Stimulated activated CD4-positive, alpha-beta T cell treated with anti-CD3 and anti-CD28 coated beads, Interleukin-4, amount 100 ng/mL, for 24 hours (primary cell): ENCODE measurements at places on chromosomes 11 and 22.

- DNase-seq = no peak
Measured at GRCh38 chr11:61635787-61636186, 44.4 kb upstream of the DAGLA start.

DNA sequence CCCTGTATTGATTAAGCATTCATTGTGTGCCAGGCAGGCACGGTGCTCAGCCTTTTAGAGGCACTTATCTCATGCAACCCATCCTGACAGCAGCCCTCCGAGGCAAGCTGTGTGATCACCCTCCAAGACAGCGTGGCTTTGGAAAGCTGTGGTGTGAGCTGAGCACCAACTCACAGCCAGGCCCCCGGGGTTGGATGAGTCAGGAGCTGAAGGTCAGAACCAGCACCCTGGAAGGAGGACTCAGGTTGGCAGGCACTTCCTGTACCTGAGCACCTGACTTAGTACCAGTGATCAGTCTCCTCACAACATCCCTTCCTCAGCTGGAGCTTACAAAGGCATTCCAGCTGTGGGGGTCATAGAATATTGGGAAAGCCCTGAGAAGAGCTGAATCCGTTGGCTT lies 9.0 kb downstream of the PATZ1 start:
- DNase-seq = peak; percentile 21

GRCh38 chr11:47609675-47610074 lies 15.5 kb upstream of the C1QTNF4 start:
- no peak for DNase-seq

GRCh38 chr11:128660947-128661346 lies 32.9 kb upstream of the FLI1 start:
- no peak for DNase-seq

GRCh38 chr11:73991471-73992006 lies 8.9 kb upstream of the UCP2 start:
- no peak for DNase-seq

GRCh38 chr11:73614591-73614990 lies 16.7 kb upstream of the FAM168A start:
- no peak for DNase-seq

- no peak for DNase-seq
Measured at GRCh38 chr11:122213171-122213570, 97.2 kb upstream of the BLID start.

DNA sequence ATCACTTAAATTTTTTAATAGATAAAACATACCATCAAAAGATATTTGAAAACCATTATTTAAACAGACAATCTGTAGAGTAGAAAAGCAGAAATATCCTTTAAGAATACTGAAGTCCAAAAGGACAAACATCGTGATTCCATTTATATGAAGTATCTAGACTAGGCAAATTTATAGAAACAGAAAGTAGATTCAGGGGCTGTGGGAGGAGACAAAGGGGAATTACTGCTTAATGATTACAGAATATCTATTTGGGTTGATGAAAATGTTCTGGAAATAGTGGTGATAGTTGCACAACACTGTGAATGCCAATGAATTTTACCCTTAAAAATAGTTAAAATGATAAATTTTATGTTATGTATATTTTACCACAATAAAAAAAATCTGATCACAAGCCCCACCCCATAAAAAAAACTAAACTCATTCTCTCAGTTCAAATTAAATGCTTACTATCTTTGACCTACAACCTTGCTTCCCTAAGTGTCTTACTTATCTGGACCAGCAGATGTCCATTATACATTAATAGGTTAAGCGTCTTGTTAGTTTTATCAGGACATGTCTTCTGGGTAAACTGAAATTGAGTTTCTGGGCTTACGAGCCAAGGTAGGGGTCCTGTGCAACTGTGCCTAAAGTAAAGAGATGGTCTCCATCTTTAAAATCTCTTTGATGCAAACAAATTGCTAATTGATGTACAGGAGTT lies 86.3 kb downstream of the FCHSD2 start:
- DNase-seq = no peak

DNA sequence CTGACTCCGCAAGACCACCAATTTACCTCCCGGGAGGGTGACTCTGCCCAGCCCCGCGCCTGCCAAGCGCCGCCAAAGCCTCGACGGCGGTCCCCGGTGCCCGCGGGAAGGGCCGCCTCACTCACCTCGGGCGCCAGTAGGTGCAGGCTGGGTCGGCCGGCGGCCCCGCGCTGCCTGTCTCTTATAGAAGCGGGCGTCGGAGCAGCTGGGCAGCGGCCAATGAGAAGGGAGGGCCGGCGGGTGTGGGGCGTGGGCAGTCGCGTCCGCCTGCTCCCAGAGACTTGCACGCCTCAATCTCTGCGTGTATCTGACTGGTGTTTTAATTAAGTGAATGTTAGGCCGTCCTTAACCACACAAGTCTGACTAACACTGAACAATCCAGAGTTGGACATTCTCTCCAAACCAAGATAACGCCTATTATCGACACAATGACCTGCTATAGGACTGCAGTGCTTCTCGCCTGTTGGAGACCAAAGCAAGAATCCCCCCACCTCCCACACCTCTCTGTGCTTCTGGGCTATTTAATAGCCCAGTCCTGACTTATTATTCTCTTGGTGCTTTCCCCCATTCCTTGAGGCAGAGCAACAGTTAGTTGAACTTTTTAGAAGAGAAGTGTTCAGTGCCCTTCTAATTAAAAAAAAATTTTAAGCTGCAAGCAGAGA lies at the start of gene TPH1:
Gene TPH1 (minus strand): TSS at position 154 of the 662 bp plus-strand sequence. CDS start 5,507 bp downstream, outside the sequence.
- no peak for DNase-seq

DNA sequence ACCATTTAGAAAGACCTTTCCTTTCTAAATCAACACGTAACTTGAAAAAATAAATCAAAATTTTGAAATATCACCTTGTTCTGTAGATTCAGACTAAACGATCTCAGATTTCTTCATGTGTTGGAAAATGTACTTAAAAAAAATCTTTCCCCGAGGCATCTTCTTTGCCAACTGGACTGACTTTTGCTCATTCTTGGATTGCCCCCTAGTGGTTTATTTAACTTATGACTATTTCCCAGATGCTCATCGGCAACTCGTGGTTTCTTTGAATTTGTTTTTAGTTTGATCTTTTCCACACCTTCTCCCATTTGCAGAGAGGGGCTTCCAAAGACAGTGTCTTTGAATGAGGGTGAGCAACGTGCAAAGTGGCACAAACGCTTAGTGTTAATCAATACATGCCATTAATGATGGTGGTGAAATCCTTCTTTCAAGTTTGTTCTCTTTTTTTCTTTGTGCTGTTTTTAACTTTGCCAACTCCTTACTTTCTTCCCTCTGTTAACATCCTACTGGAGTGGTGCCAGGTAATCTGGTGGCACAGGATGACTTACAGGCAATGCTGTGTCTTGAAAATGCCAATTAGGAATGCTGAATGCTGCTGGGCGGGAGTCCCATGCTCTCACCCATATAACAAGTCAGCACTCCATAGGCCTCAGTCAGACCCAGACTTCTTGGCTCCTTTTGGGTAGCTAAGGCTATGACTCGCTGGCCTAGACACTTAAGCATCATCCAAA lies 18.3 kb downstream of the PRSS23 start:
- DNase-seq = no peak

DNA sequence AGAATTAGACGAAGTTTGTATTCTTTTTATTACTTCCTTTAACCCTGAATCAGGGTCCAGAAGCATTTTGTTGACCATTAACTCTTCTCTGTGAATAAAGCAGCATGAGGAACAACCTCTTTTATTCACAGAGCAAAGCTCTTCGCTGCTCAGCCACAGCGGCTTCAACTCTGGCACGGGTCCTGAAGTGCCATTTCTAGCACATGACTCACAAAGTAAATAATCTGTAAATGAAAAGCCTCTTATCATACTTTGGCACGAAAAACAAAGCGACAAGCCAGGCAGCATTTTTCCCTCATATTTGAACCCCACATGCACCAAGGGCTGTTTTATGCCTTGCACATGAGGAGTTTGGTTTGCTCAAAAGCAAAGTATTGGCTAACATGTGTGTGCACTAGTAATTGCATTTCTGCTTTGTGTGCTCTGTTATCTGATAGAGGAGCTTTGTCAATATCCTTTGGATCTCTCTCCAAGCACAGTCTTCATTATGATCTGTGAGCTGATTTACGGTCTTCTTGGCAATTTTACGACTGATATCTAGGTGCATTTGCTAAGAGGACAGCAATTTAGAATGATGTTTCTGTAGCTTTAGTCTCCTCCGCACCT lies 33.0 kb upstream of the APOBEC3A start:
- DNase-seq = no peak

DNA sequence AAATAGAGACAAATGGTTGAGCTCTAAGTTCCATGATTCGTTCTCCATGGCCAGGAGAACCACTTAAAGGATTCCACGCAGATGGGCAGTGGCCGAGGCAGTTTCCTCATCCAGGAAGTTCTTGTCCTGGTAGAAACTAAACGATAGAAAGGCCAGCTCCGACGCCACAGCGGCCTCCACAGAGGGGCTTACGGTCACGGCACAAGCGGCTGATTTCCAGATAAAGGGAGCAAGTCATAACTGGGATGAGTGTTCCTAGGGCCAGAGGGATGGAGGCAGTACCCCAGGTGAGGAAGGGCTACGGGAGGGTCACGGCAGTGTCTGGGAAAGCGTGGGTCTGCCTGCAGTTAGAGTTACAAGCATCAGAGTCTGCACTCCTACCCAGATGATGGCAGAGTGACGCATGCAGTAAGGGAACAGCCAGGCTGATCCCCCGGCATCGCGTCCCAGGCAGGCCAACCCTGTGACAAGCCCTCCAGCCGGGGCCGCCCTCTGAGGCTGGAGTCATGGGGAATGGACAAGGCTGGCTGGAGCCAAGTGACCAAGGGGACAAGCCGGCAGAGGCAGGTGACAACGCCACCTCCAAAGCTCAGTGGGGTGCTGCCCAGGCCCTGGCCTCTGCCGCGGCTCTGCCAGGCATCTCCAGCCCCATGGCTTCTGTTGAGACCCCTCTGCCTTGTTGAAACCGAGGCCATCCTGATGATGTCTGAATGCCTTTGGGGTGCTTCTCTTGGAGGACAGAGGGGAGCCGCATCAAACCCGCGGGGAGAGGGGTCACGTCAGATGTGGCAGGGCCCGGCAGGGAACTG lies 475.1 kb downstream of the BRD1 start:
- no peak for DNase-seq

- DNase-seq = no peak
Measured at GRCh38 chr11:44407211-44407996, 97.5 kb upstream of the ALX4 start.

- no peak for DNase-seq
Measured at GRCh38 chr22:44783581-44783980, 31.2 kb downstream of the ARHGAP8 start.

- DNase-seq = no peak
Measured at GRCh38 chr11:11793073-11793472, 48.7 kb upstream of the USP47 start.

DNA sequence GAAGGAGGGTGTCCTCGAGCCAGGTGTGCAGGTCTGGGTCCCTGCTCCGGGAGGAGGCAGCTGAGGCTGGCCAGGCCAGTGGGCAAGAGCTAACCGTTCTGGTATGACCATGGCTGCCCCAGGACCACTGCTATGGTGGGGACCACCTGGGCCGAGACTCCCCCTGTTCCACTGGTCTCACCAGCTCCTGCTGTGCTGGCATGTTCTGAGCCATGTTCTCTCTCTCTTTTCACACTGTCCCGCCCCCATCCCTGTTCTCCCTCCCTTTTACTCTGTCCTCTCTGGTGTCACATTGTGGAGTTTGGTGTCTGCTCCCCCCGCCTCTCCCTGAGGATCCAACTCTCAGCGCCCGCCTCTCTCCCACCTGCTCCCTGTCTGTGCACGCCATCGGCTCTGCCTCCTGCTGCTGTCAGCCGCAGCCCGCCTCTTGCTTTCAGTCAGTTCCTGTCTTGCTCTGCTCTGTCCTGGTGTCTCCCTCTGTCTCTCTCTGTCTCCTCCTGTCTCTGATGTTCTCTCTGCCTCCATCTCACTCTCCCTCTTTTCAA lies 66.4 kb downstream of the LRRC32 start:
- no peak for DNase-seq

- DNase-seq = no peak
Measured at GRCh38 chr11:112508750-112509149, 248.1 kb upstream of the PLET1 start.

DNA sequence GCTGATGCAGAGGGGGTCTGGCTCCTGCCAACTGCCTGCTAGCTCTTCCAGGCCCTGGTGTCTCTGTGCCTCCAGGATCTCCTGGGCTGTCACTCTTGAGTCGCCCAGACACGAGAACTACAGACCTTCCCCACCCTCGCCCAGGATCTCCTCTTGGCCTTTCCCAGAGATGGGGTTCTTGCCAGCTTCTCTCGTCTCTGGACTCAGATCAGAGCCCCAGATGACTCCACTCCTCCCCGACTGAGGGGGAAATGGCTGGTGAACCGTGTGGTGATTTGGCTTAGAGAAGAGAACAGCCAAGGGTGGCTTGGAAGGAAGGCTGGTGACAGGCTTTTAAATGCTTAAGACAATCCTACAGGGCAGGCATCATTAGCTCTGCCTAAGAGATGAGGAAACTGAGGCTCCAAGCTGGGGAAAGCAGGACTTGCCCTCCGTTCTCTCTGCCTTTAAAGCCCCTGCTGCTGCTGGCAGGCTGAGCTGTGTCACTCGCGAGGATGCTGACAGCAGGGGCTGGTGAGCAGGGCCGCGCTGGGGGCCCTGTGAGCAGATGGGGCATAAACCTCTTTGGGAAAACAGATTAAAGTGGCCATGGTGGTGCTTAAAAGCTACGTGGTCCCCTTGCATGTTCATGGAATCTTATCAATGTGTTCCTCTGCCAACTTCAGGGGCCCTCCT lies 90.3 kb upstream of the THY1 start:
- DNase-seq = no peak

DNA sequence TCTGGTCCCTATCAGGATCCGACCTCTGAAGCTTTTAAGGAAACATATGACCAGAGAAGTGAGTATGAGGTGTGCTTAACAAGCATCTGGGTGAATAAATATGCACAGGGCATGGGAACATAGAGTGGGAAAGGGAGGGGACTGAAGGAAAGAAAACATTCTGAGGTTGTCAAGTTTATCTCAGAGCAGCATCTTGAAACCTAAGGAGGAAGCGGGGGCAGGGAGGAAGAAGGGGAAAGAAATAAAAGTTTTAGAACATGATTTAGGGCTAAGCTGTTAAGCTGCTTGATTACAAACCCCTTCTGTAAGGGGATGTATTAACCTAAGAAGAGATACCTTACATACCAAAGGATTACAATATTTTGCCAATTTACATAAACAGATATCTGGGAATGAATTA lies 24.0 kb upstream of the SC5D start:
- no peak for DNase-seq

DNA sequence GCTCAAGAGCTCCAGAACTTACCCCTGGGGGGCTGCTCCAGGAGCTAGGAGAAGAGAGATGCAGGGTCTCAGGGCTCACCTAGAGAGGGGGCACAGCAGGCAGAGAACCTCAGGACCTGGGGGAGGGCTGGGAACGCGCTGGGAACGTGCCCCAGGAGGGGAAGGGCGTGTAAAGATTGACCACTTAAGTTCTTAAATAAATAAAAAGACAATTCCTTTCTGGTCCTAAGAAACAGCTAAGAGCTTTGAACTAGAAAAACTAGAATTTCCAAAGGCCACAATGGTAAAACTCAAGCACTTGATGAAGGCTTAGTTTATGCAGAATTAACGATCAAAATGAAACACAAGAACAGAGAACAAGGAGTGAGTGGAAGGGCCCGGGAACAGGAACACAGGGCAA lies 89.1 kb downstream of the CELSR1 start:
- no peak for DNase-seq

GRCh38 chr22:47200273-47201051 lies 438.0 kb downstream of the TBC1D22A start:
- peak; percentile 2 for DNase-seq
